ENCODE measurements at places on chromosomes 16 and 17.

GRCh38 chr17:71180801-71181385 is 939.9 kb upstream of the SOX9 start:
- H3K27me3 ChIP-seq, result no peaks in the 10 kb centered on the region
- no peak overlapping the region for H3K4me3 ChIP-seq
- no peaks in the 10 kb centered on the region for H3K36me3 ChIP-seq
- no peak for ATAC-seq

DNA sequence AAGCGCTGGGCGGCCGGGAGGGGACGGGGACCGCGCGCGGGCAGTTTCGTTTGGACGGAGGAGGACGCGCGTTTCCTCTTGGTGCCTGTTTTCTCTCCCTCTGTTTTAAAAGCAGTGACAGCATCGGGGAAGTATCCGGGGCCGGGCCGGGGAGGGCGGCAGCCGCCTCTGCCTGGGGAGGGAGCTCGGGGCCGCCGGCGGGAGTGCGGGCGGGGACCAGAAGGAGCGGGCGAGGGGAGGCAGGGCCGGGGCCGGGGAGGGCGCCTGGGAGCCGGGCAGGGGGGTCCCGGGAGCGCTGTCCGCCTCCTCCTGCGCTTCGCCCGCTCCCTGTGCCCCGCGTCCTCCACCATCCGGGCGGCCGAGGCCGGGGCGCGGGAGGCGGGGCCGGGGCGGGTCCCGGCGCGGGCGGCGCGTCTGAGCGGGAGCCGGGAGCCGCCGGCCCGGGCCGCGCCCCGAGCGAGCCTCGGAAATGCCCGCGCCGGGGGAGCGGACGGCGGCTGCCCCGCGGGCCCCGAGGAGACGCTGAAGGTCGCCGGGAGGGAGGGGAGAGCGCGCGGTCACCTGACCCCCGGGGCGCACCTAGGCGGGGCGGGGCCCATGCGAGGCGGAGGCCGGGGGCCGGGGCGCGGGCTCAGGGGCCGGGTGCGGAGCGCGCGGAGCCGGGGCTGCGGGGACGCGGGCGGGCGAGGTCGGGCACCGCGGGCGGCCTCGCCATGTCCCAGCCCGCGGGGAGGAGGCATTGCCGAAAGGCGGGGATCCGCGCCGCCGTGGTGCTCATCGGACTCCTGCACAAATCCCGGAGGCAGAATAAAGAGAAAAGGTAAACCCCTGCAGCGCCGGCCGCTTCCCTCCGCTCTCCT is 57.3 kb downstream of the RAP1GAP2 start:
- peak overlapping the region; percentile 78 for H3K4me3 ChIP-seq
- H3K27me3 ChIP-seq, result peaks cover 66% of the 10 kb centered on the region
- peak; percentile 42 for ATAC-seq
- no peak overlapping the region for H3K27ac ChIP-seq
- H3K4me1 ChIP-seq, result peaks cover 28% of the 10 kb centered on the region

DNA sequence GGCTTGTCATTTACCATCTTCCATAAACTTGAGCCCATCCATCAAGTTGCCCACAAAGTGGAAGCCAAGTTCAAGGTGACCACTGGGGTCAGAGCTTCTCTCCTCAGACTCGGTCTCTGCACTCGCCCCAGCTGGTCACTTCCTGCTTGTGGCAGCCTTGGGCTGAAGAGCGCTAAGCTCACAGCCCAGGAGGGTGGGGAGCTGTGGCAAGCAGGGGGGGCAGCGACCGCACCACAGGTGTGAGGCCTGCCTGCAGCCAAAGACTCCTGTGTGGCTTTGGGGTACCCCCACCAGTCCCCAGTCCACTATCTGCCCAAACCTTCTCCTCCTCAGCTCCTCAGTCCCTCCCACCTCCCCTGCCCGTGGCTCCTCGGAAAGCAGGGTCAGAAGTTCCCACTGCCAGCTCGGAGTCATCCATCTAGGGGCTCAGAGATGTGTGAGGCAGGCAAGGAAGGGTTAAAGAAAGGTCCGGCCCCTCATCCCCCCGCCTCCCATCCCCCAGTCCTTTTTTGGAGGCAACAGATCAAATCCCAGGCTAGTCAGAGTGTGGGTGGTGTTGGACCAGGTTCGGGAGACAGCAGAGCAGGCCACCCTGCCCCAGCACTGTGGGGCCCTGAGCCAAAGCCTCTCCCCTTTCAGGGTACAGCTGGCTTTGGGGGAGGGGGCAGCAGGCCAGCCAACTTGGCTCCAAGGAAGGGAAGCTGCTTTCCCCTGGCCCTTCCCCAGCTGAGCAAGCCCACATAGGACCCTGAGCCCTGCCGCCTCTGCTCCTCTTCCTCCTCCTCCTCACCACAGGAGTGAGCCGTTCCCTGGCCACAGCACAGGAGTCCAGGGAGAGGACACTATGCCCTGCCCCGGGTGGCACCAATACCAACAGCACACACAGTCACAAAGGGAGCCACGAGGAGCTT is 3.2 kb downstream of the CSF3 start:
- H3K4me1 ChIP-seq, result peaks cover 7% of the 10 kb centered on the region
- no peak for ATAC-seq
- no peak overlapping the region for H3K4me3 ChIP-seq
- no peak overlapping the region for H3K27ac ChIP-seq

GRCh38 chr16:54587176-54587515 is 300.6 kb upstream of the IRX3 start:
- H3K4me3 ChIP-seq, result no peak overlapping the region
- H3K27ac ChIP-seq, result no peak overlapping the region
- H3K36me3 ChIP-seq, result no peaks in the 10 kb centered on the region
- no peaks in the 10 kb centered on the region for H3K27me3 ChIP-seq
- no peaks in the 10 kb centered on the region for H3K4me1 ChIP-seq

DNA sequence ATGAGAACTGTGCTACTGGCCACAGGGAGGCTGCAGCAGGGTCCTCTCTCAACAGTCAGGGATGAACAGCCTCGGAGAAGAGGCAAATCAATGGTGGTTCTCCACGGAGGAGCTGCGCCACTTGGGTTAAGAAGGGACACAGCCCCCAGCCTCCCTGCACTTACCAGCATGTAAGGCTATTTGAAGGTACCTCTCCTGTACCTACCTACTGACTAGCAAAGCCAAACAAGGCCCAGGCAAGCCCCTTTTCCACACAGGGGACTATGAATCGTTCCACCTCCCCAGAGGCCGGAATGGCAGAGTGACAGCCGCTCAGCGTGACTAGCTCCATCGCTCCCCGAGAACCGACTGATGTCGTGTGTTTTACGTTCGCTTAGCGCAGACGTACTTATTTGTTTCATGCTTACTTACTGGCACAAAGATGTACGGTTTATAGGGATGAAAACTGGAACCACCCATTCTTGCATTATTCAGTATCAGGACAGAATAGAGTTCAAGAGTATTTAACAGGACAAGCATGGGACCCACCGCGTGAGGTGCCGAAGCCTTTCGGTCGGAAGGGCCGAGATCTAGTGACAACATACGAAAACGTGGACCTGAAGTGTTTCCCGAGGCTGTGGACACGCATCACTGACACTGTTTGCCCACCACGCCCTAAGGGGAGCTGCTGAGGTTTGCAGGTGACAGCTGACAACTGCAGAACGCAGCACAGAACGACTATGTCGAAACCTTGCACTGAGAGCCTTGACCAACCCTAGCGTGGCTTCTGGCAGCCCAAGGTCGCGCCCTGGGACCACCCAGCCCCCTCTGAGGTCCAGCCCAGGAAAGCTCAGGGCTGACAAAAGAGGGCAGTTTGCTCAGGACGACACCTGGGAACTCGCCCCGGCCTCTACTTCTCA is 1.0 kb downstream of the TEPSIN start:
- H3K27me3 ChIP-seq, result no peaks in the 10 kb centered on the region
- H3K36me3 ChIP-seq, result peaks cover 40% of the 10 kb centered on the region
- H3K4me3 ChIP-seq, result peak overlapping the region; percentile 85

GRCh38 chr16:30383521-30383920 is 1.2 kb upstream of the SEPTIN1 start:
- H3K27ac ChIP-seq, result peak overlapping the region; percentile 98
- peak overlapping the region; percentile 87 for H3K4me3 ChIP-seq
- H3K36me3 ChIP-seq, result peaks cover 12% of the 10 kb centered on the region
- no peaks in the 10 kb centered on the region for H3K27me3 ChIP-seq

- ATAC-seq, result no peak
- no peak overlapping the region for H3K27ac ChIP-seq
- peaks cover 39% of the 10 kb centered on the region for H3K27me3 ChIP-seq
- H3K4me1 ChIP-seq, result peaks cover 16% of the 10 kb centered on the region
- no peak overlapping the region for H3K4me3 ChIP-seq
Measured at GRCh38 chr16:83779886-83780285, 27.9 kb upstream of the HSBP1 start.

DNA sequence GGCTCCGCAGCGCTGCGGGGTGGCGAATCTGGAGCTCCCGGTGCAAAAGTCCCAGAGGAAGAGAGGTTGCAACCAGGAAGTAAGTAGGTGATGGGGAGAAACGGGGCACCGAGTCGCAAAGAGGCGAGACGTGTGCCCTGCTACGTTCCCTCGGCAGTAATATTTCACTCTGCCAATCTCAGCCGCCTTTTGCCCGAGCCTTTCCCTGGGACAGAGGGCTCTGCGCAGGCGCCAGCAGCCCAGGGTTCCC is at the start of gene NR1D1:
NR1D1 (minus strand) TSS at position 171 of the 250 bp plus-strand sequence. CDS start 495 bp downstream, outside the sequence.
- H3K36me3 ChIP-seq, result peaks cover 19% of the 10 kb centered on the region
- peaks cover 62% of the 10 kb centered on the region for H3K4me1 ChIP-seq
- no peak for ATAC-seq
- H3K4me3 ChIP-seq, result peak within 1 kb of the TSS; percentile 96
- no peaks in the 10 kb centered on the region for H3K27me3 ChIP-seq

GRCh38 chr16:73428121-73428520 is 380.2 kb upstream of the ZFHX3 start:
- no peak for ATAC-seq
- H3K27me3 ChIP-seq, result no peaks in the 10 kb centered on the region
- no peak overlapping the region for H3K27ac ChIP-seq

GRCh38 chr16:56886826-56887225 is 21.8 kb downstream of the SLC12A3 start:
- H3K4me3 ChIP-seq, result no peak overlapping the region
- H3K36me3 ChIP-seq, result peaks cover 6% of the 10 kb centered on the region
- no peak for ATAC-seq
- no peaks in the 10 kb centered on the region for H3K27me3 ChIP-seq
- H3K4me1 ChIP-seq, result peaks cover 41% of the 10 kb centered on the region
- no peak overlapping the region for H3K27ac ChIP-seq

GRCh38 chr17:16817201-16817600 is 127.2 kb downstream of the CCDC144A start:
- no peak for ATAC-seq
- H3K36me3 ChIP-seq, result no peaks in the 10 kb centered on the region
- no peaks in the 10 kb centered on the region for H3K4me1 ChIP-seq
- H3K27ac ChIP-seq, result no peak overlapping the region
- no peak overlapping the region for H3K4me3 ChIP-seq

GRCh38 chr17:77647531-77647930 is 311.0 kb upstream of the TNRC6C start:
- no peak overlapping the region for H3K27ac ChIP-seq
- no peak overlapping the region for H3K4me3 ChIP-seq
- H3K27me3 ChIP-seq, result peaks cover 30% of the 10 kb centered on the region
- ATAC-seq, result no peak
- H3K4me1 ChIP-seq, result peaks cover 7% of the 10 kb centered on the region

GRCh38 chr16:85502357-85502756 is 110.8 kb upstream of the GSE1 start:
- no peaks in the 10 kb centered on the region for H3K36me3 ChIP-seq
- H3K4me3 ChIP-seq, result no peak overlapping the region
- no peak overlapping the region for H3K27ac ChIP-seq
- no peak for ATAC-seq
- peaks cover 18% of the 10 kb centered on the region for H3K27me3 ChIP-seq

DNA sequence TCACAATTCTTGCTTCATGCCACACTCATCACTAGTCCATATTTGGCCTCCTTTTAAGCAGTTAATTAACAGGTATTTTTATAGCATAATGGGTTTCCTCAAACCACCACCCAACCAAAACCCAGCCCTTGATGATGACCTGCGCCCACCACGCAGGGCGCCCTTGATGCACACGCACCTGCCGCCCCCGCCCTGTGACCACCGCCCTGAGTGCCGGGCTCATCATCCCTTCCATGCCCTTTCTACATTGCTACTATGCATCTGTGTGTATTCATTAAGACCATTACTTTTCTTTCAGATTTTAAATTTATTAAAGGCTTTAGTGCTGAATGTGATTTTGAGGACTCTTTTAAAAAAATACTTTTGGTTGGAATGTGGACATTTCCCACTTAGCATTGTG is 204.8 kb upstream of the CHMP6 start:
- H3K27ac ChIP-seq, result no peak overlapping the region
- peaks cover 21% of the 10 kb centered on the region for H3K36me3 ChIP-seq
- H3K4me1 ChIP-seq, result peaks cover 40% of the 10 kb centered on the region
- no peak for ATAC-seq
- no peaks in the 10 kb centered on the region for H3K27me3 ChIP-seq
- no peak overlapping the region for H3K4me3 ChIP-seq

GRCh38 chr16:69201787-69202186 is 14.8 kb downstream of the SNTB2 start:
- no peak for ATAC-seq
- H3K36me3 ChIP-seq, result no peaks in the 10 kb centered on the region
- H3K27me3 ChIP-seq, result no peaks in the 10 kb centered on the region
- H3K4me1 ChIP-seq, result peaks cover 24% of the 10 kb centered on the region

DNA sequence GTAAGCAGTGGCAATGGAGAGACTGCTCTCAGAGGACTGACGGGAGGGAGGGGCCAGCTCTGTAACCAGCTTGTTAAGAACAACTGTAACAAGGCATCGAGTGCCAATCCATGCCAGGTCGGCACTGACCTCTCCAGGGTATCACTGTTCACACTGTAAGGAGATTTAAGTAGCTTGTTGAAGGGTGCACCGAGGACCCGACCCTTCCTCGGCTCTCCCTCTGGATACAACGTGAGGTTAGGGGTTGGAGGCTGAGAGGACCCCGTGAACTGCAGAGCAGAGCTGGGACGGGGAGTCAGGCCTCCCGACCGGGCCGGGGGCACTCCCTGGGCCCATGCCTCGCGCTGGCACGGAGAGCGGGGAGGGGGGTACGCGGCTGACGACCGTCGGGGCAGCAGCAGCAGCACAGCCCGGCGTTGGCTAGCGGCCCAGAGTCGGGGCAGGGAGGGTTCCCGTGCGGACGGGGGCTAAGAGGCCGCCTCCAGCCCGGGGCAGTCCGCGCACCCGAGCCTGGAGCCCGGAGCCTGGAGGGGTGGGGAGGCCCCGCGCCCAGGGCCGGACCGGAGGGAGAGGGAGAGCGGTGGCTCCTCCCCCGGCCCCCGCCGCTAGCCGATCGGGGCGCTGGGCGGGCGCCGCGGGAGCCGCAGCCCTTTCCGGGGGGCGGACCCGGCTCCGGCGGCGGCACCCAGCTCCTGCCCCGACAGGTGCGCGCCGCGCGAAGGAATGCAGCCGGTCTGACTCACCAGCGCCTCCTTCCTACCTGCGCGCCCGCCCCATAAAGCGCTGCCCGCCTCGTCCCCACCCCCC is at the start of gene ITGB4:
ITGB4 (plus strand) TSS at position 804 of the 807 bp plus-strand sequence. CDS start 3,245 bp downstream, outside the sequence.
- no peaks in the 10 kb centered on the region for H3K36me3 ChIP-seq
- peak; percentile 84 for ATAC-seq
- peaks cover 8% of the 10 kb centered on the region for H3K4me1 ChIP-seq

DNA sequence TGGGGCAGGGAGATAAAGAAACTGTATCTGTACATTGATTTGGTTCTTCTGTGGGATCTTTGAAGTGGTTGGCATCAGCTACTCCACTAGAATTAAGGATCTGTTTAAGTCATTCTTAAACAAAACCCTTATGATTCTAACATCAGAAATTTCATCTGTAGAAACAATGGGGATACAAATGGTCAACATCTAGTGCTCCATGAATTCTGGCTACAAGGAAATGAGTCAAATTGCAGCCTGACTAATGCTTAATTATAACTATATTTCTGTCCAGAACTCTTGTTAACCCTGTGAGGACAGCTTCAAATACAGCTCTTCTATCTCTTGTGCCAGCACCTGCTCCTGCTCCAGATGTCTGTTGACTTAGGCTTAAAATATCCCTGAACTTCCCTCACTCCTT is 13.9 kb upstream of the GINS3 start:
- no peaks in the 10 kb centered on the region for H3K36me3 ChIP-seq
- H3K27ac ChIP-seq, result no peak overlapping the region
- no peak for ATAC-seq
- no peak overlapping the region for H3K4me3 ChIP-seq
- H3K27me3 ChIP-seq, result peaks cover 31% of the 10 kb centered on the region
- no peaks in the 10 kb centered on the region for H3K4me1 ChIP-seq
